ENCODE measurements at places on chromosomes 3 and 15.

DNA sequence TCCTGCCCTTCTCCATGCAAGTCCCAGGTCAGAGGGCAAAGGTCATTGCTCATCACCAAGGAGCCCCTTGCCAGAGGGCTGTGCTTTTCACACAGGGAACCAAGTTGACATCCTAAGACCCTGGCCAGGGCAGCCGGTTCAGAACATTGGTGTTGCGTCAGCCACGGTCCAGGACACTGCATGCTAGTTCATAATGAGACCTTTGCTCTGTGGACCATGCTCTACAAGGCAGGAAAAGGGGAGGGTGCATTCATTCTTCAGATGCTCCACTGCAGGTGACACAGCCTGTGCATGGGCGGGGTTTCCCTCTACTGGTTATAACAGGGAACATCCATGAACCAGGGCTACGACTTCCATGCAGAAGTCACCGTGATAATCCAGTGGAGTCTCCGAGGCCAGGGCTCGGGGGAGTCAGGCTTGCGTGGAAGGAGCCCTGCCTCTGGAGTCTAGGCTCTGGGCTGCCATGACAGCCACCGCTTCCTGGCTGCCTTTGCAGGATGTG is 81.6 kb downstream of the OCA2 start:
- DNase-seq = no peak

GRCh38 chr15:87362531-87362930 is 894.0 kb downstream of the NTRK3 start:
- DNase-seq = no peak

GRCh38 chr15:57340682-57341259 is 35.5 kb upstream of the CGNL1 start:
- no peak for DNase-seq

DNA sequence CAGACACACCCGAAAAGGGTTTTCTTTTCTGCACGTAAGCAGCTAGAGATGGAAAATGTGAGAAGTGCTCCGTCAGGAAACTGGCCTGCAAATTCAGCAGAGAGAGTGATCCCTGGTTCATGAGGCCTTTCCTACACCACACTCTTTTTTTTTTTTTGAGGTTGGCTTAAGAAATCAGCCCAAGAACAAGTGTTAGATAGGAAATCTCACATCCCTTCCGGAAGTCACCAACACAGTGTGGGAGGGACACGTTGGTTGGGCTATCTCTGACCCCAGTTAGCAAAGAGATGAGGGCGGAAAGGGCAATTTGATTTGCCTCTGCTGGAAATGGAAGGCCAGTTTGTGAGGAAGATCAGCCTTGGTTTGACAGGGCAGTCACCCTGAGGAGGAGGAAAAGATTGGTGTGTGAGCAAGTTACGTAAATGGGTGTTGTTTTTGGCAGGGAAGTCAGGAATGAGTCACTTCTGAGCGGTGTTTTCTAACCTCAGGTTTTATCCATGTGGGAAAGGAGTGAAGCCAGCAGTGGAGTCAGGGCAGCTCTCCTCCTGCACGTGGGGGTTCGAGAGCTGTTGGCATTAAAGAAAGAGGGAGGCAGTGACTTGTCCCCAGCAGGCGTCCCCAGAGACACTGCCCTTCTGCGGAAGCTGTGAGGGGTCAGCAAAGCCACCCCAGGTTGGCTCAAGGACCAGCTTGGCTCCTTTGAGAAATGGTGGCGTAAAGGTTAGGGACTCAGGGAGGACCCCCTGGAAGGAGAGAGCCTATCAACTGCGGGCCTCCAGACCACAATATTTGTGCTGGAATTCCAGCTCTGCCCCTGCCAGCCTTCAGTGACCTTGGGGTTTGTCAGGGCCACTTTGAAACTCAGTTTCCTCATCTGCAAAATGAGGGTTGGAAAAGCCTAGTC is 237.6 kb upstream of the BHLHE40 start:
- no peak for DNase-seq

- no peak for DNase-seq
Measured at GRCh38 chr3:187434524-187434923, 66.3 kb downstream of the RTP4 start.

- no peak for DNase-seq
Measured at GRCh38 chr15:78093242-78094020, 1.1 kb downstream of the SH2D7 start.

DNA sequence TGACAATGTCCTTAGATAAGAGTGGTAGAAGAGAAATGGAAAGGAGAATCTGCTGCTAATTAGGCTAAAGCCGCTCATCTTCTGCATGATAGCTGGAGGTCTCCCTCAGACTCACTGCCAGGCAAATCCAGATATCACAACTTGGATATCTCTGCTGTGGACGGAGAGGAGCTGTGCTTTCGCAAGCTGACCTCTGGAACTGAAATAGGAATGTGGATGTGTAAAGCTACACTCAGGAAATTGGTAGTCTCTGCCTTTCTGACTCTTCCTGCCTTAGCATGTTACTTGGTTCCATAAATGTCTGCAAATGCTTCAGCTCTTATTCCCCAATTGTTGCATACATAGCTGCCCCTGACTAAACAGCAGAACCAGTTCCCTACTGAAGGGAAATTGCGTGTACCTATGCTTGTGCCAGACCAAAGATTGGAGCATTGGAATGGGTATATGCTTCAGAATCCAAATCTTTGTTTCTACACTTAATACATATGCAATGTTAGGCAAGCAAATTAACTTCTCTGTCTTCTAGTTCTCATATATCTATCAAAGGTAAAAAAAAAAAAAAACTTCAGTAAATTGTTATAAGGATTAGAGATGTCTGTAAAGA is 74.7 kb upstream of the ROBO2 start:
- no peak for DNase-seq

- no peak for DNase-seq
Measured at GRCh38 chr15:40582726-40583246, 11.3 kb upstream of the KNL1 start.

- no peak for DNase-seq
Measured at GRCh38 chr3:178568155-178568731, 32.0 kb downstream of the KCNMB2 start.

DNA sequence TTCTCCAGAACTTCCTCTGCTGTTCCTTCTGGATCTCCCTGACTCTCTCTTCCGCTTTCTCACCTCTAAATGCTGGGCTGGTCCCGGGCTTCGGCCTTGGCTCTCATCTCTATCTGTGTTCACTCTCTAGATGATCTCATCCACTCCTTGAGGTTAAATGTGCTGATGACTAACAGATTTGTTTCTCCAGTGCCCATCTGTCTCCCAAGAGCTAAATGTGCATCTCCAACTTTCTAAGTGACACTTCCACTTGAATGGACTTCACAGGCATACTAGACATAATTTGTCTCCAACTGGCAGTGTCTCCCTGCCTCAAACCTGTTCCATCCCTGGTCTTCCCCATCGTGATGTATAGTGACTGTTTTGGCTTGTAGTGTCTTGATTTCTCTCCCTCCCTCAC is 95.3 kb downstream of the ITPR1 start:
- no peak for DNase-seq

DNA sequence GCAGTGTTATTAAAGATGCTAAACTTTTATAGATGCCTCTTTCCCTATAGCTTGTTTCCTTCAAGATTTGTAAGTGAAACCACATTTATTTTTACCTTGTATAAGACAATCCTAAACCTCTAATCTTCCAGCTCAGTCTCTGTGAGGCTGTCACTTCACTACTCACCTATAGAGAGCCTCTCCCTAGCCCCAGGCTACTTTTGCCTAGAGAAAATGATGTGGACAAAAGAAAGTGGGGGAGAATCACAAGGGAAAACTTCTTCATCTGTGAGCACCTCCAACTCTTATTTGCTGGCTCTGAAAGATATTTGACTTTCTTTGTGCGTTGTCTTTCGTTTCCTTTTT is 74.9 kb upstream of the SCN5A start:
- no peak for DNase-seq

DNA sequence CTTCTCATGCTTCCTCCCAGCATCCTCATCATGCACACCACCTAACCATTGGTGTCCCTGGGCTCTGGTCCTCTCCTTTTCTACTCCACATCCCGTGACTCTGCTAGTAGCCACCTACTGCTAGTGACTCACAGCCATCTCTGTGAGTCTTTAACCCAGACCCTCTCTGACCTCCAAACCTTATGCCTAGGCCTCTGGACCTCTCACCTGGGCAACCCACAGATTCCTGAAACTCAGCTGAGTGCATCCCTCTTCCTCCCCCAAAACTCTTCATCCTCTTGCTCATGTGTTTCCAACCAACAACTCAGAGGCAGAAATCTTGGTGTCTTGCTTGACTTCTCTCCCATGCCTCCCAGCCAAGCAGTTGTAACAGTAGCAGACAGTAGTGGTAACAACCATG is 20.0 kb upstream of the SLCO2A1 start:
- no peak for DNase-seq

GRCh38 chr15:99006146-99006545 is 1.4 kb downstream of the PGPEP1L start:
- DNase-seq = no peak

DNA sequence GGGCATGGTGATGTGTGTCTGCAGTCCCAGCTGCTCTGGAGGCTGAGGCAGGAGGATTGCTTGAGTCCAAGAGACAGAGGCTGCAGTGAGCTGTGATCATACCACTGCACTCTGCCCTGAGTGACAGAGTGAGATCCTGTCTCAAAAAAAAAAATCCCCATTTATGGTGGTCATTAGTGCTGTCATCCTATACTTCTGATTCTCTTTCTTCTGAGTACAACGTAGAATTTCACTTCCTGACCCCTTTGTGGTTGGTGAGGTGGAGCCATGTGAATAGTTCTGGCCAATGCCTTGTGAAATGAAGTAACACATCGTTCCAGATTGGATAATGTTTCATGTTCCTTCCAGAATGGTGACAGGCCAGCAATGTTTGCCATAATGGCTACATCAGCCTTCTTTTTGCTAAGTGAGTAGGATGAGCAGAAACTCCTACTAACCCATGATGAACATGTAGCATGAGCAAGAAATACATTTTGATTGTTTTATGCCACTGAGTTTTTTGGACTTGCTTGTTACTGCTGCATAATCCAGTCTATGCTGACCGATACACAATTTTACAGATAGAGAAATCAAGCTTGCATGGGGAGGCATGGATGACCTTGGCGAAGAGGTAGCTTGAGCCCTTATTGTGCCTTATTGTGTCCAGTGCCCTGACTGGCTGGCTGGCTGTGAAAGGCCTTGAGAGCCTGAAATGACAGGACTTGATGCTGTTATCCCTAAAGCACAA is 30.9 kb upstream of the TLE3 start:
- no peak for DNase-seq

DNA sequence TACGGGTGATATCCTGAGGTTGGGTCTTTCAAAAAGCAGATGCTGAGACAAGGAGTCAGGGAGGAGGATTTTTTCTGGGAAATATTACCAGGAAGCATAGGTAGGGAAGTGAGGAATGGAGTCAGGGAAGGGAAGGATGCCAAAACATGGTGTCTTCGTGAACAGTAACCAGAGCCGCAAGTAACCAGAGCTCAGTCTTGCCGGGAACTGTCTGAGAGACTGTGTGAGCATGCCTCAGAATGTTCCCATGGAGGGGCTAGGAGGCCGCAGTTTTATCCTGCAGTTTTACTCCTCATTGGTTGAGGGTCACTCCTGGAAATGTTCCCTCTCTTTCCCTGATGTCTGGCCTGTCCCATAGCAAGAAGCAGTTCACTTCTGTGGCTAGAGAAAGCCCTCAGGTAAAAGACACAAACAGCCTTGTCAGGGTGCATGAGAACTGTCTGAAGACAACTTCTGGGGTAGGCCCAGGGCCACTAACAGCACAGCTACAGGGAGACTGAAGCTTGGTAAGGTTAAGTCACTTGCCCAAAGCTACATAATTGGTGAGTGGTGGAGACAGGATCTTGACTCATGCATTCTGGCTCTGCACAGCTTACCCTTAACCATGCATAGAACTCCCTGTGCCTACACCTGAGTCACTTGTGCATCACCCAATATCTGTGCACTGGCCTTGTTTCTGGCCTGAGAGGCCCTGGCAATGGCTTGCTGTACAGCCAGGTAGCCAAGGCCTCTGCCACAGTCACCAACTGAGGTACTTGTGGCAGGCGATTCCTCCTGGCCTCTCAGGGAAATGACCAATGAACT is 76.3 kb upstream of the FRMD4B start:
- DNase-seq = no peak

DNA sequence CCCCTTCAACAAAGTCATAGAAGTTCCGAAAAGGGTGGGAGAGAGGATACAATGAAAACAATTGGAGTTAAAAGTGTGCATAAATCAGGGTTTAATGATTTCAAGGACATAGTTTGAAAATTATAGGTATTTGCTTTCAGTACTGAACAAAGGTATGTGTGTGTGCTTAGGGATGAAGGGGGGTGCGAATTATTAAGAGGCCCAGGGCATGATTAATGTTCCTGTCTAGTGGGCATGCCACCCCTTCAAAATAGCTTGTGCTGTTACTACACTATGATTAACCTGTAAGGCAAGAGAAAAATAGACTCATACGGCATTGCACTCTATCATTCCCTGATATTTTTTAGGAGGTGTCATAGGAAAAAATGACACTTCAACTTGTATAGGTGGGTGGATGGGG is 731.6 kb downstream of the NAALADL2 start:
- DNase-seq = no peak

- no peak for DNase-seq
Measured at GRCh38 chr3:150005243-150006112, 34.8 kb upstream of the PFN2 start.

DNA sequence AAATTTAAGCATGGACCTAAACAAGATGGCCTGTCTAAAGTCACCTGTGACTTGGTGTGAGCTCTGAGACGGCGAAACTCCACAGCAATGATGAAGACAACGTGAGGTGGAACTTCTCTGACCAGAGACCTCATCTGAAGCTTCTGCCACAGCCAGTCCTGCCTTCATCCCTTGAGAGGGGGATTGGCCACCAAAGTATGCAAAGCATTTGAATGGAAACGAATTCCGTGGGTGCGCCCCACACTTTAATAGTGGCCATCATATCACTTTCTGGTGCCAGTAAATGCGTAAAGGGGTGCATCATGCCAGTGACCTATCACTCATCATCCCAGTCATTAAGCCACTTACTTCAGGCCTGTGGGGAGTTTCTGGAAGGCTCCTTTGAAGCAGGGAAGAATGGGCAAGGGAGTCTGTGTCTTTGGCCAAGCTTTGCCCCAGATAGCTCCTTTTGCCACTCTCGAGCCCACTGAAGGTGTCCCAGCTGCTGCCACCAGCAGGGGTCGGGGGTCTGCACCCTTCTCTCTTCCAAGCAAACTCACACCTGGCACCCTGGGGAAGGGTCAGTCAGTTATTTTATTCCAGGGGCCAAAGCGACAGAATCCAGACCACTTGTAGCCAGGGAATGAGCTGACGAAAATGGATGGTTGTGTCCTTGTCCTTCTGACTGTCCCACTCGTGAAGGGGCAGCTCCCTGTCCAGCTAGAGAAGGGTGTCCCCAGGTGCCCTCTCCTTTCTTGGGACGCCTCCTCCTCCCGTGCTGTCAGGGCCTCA is 17.7 kb downstream of the MUC20 start:
- no peak for DNase-seq

Data from cortex of kidney (tissue), 1 donor.